CD4-positive, alpha-beta memory T cell (primary cell): ENCODE measurements at places on chromosomes 11 and 22. TPM values are rescaled to one million over a fixed set of nuclear protein-coding genes. Genes with fewer than 3 reads are reported as not detected.

DNA sequence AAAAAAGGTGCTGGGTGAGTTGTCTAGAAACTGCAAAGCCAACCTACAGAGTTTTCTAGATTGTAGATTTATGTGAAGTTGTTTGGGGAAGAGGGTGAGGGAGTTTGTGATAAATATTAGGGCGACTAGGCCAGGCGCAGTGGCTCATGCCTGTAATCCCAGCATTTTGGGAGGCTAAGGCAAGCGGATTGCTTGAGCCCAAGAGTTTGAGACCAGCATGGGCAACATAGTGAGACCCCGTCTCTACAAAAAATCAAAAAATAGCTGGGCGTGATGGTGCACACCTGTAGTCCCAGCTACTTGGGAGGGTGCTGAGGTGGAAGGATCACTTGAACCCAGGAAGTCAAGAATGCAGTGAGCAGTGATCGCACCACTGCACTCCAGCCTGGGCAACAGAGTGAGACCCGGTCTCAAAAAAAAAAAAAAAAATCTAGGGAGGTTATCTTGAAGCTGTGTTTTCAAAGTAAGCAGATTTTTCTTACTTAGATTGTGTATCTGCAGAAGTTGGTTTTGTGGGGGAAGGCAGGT, 844 bp downstream of the APOL6 start:
- DNase-seq, result no peak

DNA sequence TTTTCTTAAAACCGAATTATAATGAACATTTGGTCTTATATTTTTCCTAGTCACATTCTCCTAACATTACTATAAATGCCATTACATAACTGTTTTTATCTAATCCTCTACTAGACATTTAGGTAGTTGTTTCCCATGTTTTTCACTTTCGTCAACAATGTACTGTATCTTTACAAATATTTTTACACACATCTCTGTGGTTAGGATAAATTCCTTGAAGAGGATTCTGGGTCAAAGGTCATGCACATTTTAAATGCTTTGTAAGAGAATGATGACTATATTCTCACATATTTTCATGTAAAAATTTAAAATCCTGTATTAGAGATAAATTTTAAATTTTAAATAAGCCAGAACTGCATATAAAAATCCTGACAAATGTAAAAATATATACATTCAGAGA, 61.3 kb upstream of the CLNS1A start:
- DNase-seq, result no peak

The CBLIF gene
- not detected for total RNA-seq

- DNase-seq, result no peak
Observed at GRCh38 chr11:131916638-131917037, 546.2 kb downstream of the NTM start.

DNA sequence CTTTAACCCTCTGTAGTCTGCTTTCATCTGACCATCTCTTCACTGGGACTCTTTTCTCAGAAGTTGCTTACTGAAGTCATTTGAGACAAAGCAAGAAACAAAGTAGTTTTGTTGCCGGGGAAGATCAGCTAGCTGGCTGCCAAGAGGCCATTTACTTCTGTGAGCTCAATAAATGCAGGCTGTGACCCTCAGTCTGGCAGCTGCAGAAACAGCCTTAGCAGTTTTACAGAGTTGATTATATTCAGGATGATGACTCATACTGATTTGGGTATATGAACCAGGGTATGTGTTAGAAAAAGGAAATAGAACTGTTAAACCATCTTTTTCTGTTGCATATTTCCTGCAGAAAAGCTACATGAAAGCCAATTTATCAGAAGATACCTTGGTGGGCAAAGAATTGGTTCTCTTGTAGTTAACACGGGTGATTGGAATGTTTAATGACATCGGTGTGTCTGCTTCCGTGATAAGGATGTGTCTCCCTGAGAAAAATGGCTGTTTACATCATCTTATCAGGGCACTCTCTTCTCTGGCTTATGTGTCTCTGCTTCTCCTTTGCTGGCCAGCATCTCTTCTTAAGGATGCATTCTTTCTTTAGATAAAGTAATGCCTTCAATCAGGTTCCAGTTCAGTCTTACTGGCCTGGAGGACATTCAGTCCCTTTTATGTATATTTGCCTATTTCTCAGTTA, 18.5 kb downstream of the FIBIN start:
- no peak for DNase-seq

GRCh38 chr22:49509016-49509415, 318.7 kb downstream of the BRD1 start:
- no peak for DNase-seq
